ENCODE measurements at places on chromosomes 2 and 18.

GRCh38 chr2:85834466-85834865 is 54.3 kb downstream of the ST3GAL5 start:
- DNase-seq: no peak

DNA sequence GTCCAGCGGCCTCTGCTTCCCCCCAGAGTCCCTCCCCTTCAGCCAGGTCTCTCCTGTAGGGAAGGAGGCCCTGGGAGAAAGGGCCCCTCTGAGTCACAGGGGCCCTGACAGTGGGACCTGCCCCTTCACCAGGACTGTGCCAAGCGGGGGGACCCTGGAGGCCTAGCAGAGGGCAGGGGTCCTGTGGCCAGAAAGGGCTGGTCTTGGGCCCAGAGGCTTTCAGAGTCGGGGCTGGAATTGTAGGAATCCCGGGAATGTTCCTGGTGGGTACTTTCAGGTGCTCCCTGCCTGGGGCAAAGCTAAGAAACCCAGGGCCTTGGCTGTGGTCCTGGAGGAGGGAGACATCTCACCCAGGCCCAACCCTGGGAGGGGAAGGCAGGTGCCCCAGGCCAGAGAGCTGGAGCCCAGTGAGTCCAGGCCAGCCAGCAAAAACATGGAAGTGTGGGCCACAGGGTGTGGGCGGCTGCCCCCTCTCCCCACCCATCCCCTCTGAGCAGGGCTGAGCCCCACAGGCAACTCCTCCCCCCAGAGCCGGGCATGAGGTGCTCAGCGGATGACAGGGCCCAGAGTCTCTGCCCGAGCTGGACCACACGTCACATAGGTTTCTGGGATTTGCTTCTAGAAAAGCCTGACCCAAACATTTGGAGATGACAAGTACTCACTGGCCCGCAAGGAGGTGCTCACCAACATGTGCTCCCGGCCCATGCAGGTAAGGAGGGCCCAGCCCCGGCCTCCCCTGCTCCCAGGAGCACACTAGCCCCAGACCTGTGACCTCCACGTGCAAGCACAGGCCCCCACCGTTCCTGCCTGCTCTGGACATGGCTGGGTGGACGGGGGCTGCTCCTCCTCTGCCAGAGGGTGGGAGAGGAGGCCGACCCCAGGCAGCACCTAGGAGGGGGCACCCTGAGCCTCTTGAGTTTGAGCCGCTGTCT is 48.2 kb upstream of the ALPP start:
- no peak for DNase-seq

DNA sequence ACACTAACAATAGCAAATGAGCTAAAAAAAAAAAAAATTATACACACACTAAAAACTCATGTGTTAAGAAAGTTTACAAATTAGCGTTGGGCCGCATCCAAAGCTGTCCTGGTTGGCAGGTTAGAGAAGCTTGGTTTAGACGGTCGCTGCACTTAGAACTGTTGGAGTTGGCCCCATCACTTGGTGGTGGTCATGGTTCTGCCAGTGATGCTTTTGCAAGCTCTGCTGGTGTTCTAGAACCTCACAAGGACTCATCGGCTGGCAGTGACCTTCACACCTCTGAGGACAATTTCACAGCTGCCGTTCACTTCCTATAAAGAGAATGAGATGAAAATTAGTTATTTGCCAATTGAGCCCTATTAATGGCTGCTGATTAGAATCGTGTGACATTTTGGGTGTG is 229.0 kb downstream of the AGAP1 start:
- no peak for DNase-seq

GRCh38 chr18:35753306-35753910 is 171.9 kb downstream of the GALNT1 start:
- DNase-seq: no peak

DNA sequence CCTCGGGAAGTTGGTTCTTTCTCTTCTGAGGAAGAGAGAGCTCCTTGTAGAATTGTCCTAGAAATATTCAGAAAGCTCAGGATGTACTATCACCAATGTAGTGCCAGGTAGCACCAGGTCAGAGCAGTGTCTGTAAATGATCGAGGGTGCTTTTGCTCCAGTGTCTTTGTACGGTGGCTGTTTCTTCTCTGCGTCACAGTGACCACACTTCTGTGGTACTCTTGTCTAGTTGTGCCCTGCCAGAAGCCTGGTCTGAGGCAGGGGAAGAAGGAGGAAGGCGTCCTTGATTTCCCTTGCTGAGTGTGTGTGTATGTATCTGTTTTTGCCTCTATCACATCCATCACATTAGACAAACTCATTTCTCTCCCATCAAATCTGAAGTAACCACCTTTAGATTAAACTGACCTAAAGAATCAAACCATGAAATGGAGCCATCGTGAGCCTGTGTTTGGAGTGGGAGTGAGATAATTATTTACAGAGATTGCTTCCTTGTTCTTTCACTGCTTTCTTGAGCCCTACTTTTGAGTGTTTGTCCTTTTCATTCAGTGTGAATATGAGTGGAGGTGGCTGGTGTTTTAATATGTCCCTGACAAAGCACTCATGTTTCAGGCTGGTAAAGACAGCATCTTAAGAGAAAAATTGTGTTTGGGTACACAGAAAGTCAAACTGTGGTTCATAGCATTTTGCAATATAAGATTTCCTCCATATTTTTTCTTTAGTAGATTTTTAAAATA is 97.2 kb downstream of the ACOXL start:
- no peak for DNase-seq

DNA sequence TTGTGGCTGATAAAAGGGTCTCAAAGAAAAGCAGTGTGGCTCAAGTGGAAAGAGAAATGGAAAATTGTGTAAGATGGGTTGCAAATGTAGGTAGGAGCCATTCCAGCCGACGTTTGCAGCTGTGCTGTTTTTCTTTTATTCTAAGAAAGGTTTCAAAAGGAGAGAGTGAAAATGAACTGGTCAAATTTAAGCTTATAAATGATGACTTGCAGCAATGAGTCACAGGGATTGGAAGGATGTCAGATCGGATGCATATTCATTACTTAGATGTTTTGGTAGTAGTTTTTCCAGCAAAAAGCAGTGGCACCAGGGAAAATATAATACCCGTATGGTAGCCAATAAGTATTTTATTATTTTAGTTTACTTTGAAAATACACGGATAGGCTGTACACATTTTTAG is 79.1 kb downstream of the LRRTM4 start:
- DNase-seq: no peak

DNA sequence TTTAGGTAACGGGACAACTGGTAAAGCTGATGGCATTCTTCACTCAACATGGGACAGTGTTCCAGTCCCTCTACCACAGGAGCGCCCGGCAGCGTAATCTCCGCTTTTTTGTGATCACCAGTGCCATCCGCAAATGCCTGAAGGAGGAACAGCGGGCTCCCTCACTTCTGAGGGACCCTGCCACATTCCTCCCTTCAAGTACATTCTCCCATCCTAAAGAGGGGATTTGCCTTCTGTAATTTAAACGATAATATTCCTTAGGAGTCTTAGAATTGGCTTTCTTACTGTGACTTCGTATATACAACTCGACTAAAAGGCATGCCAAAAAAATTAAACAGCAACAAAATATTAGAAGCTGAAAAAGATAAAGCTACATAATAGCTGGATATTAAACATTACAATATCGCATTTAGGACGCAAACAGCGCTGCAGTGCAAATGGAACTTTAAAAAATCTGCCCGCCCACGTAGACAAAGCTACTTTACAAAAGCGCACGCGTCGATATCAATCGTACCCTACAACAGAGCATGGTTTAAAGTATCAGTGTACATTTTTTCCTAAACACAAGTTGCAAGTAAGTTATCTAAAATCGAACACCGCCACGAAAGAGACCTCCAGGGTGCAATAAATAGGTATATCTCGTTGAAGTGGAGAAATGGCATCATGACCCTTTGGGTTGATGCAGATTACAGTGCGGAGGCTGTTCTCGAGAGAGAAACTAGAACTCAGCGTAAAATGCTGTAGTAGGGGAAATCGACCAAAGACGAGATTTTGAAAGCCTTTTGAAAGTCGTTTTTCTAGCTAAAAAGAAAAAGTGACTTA is 2.3 kb upstream of the VSNL1 start:
- DNase-seq: no peak

DNA sequence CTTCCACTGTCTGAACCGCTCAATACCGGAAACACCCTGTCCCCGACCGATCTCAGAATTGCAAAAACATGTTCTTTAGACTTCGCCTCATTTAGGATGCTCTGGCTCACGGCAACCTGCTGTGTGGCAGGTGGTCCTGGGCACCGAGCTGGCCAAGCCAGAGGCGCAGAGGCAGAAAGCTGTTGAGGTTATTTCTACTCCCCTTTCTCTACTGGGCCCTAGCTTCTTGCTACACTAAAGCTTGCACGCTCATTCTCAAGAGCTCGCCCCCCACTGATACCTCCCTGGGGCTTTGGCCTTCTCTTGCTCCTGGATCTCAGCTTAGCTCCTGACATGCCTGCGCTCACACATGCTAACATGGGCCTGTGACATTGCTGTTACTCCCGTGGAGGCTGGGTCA is 417.4 kb downstream of the LPIN1 start:
- no peak for DNase-seq

DNA sequence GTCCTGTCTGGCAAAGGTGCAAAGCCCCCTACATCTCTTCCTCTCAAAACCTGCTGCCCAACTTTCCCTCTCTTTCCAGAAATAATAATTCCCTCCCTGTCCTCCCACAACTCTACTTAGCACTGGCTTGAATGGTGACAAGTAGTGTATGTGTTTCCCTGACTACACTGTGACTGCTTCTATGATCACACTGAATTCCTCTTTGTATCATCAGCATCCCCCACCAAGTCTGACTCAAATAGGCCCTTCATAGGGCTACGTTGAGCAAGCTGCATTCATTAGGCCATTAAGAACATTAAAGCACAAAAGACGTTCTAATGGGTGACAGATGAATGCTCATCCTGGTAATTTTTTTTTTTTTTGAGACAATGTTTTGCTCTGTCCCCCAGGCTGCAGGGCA is 13.7 kb upstream of the ST3GAL5 start:
- DNase-seq: no peak

GRCh38 chr2:222709191-222709891 is 37.9 kb downstream of the MOGAT1 start:
- DNase-seq: peak; percentile 66

DNA sequence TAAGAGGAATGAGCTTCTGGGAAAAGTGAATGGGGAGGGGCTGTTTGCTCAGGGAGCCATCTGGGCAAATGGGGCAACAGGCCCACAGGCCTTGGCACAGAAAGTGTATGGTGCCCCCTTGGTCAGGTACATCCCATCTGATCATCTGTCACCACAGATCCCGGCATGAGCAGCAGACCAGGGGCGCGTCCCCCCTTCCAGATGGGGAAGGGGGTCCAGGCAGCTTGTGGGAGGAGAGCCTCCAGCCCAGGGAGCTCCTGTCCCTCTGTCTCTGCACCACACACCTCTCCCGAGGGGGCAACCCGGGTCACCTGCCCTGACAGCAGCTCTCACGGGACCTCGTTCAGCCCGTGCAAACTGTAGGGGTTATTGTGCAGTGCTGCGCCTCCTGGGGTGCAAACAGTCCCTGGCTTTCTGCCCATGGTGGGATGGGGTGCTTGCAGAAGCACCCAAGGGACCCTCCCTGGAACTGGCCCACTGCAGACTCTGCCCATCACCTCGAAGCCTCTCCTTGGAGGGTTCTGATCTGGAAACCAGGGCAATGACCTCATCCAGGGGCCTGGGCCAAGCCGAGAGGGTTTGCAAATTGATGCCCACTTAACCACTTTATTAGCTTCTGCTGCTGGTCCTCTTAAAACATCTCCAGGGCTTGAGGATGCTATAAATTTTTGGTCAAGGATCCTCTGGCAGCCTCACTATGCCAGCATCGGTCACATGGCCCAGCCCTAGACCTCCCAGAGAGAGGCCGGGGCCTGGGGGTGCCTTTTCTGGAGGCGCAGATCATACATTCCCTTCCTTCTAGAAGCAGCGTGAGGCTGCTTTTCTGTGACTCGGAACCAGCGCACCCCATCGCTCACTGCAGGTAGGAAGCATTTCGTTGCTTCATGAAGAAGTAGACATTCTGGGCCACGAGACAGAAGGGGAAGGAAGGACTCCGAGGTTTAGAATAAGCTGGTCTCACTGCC is 7.6 kb upstream of the BOK start:
- DNase-seq: no peak

Measured in neural crest cell (in vitro differentiated cells).